GM20000 (cell line): ENCODE measurements at places on chromosomes 4 and X.

- no peak for DNase-seq
These were observed 148.8 kb downstream of the MGST2 start for GRCh38 chr4:139814323-139815015.

DNA sequence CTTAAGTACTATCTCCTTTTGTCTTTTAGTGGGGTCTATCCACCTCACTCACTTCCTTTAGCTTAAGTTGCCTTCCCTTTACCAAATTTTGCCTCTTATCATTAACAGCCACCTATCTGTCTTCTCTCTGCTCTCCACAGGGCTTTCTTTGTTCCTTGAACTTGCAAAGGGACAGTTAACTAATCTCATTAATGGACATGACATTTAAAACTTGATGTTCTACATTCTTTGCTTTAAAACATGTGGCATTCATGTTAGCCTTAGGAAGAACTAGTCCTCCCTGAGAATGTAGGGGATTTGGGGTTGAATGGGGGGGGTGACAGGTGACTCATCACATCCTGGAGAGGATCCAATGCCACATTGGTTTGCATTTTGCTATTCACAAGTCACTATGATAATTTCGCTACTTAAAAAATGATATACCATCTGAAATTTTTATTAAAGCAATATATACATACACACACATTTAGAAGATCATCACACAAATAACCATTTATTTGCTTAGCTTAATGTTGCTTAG, 41.0 kb upstream of the DMD start:
- DNase-seq = no peak

- DNase-seq = peak; percentile 10
These were observed 78.7 kb upstream of the DCLK2 start for GRCh38 chr4:149999485-150000074.

- DNase-seq = no peak
These were observed 150.3 kb upstream of the BCOR start for GRCh38 chrX:40247848-40248622.

- DNase-seq = no peak
These were observed 49.6 kb downstream of the LNX1 start for GRCh38 chr4:53541577-53542206.

GRCh38 chr4:105246712-105247111, 100.0 kb downstream of the TET2 start:
- no peak for DNase-seq

GRCh38 chrX:24241822-24242648, 71.8 kb downstream of the SUPT20HL2 start:
- DNase-seq = peak; percentile 15

GRCh38 chr4:148017801-148018200, 285.9 kb downstream of the ARHGAP10 start:
- DNase-seq = no peak

DNA sequence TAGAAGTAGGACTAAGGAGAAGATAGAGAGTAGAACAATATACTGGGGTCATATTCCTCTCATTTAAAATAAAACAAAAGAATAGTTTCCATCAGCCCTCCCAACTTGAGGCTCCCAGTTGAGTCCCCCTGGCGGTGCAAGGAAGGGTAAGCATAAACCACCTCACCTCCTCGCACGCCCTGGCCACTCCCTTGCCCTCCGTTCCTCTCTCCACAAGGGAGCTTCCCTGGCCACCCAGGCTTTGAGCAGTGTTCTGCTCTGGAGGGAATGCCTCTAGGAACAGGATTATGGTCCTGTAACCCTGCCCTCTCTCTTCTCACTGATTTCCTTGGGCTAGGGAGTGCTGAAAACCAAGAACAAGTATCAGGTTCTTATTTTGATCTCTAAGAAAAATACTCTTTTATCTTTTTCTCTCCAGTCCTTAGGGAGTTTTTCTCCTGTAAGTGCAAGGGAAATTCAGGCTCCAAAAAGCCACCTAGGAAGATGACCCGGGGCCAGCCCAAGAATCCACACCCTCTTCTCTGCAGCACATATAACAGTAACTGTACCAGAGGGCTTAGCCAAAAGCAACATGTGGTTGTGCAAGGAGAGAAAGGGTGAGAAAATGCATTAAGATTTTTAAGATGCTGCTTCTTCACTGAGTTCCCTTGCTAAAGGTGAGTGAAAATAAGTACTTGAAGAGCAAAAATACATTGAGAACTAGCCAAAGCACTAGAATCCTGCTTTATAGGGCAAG, 69.9 kb downstream of the USP38 start:
- no peak for DNase-seq

DNA sequence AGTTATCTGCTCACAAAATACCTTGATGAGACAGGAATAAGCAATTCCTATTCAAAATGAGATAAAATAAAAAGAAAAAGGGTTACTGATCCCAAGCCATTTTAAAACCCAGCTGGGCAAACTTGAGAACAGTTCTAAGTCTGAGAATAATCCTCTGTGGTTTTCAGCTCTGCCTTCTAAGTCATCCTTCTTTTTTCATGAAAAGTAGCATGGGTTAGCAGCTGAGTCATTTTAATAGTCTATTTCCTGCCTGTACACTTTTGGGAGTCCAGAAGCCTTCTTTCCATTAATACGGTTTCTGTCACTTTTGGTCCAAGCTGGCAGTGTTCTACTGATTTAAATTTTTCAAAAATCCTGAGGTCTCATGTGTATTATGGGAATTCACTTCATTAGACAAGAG, 374.3 kb downstream of the IQCM start:
- DNase-seq = no peak

DNA sequence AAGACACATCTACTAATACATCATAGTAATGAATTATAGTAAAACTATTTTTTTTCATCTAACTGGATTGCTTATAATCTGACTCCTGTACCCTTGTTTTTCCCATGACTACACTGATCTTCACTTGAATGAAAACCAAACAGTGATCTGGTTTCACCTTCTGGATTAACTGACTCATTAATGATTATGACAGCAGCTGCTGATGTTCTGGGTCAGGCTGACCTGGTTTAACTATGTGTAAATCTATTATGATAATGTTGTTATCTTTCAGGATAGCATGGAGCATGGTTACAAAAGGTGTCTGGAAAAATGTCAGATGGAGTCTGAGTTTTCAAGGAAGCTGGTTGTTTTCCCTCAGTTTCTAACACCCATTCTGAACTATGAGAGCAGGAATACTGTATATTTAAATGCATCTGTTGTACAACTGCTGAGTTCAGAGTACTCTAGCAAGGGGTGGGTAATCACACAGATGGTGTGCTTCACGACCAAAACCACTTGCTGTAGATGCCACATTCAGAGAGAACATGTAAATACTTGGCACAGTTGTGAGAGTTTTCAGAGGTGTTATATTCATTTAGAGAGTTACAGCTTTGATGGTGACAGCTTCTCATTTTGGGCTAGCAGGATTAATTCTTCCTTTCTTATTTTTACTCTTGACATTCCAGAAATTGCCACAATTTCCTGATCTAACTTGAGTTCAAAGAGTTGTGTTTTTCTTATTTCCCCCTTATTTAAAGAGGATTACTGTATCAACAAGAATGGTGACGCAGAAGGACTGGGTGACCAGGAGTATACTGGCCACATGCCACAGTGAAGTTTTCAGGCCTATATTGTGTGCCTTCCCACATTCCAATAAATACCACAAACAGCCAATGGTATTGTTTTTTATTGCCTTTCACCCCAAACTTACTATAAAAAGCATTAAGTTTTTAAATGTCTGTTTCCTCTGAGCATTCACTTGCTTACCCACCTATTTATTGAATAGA, 249.7 kb upstream of the TET2 start:
- DNase-seq = no peak

DNA sequence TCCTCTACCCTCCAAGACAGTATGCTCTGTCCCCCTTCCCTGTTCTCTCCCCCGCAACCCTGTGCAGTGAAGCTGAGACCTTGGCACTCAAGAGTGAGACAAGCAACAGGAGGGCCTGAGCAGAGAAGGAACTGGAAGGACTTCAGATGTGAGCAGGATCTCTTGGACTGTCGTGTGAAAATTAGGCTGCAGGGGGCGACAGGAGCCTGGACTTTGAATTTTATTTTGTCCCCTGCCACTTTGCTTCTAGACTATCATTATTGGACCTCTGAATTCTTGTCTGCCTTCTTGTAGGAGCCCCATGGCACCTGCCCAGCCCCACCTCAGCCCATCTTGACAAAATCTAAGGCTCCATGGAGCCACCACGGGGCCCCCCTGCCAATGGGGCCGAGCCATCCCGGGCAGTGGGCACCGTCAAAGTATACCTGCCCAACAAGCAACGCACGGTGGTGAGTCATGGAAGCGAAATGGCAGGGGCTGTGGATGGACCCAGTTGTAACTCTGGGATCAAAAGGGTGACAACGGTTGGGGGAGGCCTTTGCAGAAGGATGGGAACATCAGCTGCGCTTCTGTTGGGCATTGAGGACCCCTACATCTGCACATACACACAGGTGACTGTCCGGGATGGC, 1.7 kb downstream of the ARAF start:
- DNase-seq = no peak

- no peak for DNase-seq
These were observed 89.5 kb downstream of the PLS3 start for GRCh38 chrX:115650449-115650848.

GRCh38 chrX:17735406-17735805, 1.9 kb upstream of the SCML1 start:
- no peak for DNase-seq
